Esophagus muscularis mucosa (tissue), 4 donors: ENCODE measurements at places on chromosomes 1 and 21. TPM values are rescaled to one million over a fixed set of nuclear protein-coding genes. Genes with fewer than 3 reads are reported as not detected.

GRCh38 chr21:33189824-33190223, 39.9 kb upstream of the IFNAR2 start:
- H3K27me3 ChIP-seq, result peaks cover 15% of the 10 kb centered on the region
- H3K27ac ChIP-seq, result no peak overlapping the region
- H3K4me3 ChIP-seq, result no peak overlapping the region
- no peak for DNase-seq
- H3K36me3 ChIP-seq, result no peaks in the 10 kb centered on the region
- peaks cover 3% of the 10 kb centered on the region for H3K4me1 ChIP-seq

- peaks cover 89% of the 10 kb centered on the region for H3K36me3 ChIP-seq
- peaks cover 27% of the 10 kb centered on the region for H3K4me1 ChIP-seq
- DNase-seq, result no peak
- no peaks in the 10 kb centered on the region for H3K27me3 ChIP-seq
These were observed 58.5 kb upstream of the LAX1 start for GRCh38 chr1:203706444-203706843.

- no peaks in the 10 kb centered on the region for H3K27me3 ChIP-seq
- no peak overlapping the region for H3K27ac ChIP-seq
These were observed 14.7 kb upstream of the GUCA2A start for GRCh38 chr1:42179275-42179674.

DNA sequence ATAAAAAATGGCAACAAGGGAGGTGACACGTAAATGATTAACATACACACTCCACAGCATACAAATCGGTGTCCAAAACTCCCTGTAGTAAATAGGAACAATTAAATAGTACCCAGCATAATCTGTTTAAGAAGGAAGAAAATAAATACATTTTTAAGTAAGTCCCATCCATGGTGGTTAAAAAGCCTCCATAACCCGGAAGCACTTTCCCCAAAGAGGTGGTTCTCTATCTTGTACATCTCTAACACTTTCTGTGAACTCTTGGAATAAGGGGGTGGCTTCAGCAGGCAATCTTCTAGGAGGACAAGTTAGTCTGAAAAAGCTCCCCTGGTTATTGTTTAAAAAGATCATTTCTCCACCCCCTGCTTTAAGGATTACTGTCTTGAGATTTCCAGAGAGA, 76.9 kb downstream of the PTPN14 start:
- peaks cover 18% of the 10 kb centered on the region for H3K4me1 ChIP-seq
- H3K27ac ChIP-seq, result no peak overlapping the region
- H3K27me3 ChIP-seq, result no peaks in the 10 kb centered on the region
- H3K36me3 ChIP-seq, result no peaks in the 10 kb centered on the region
- no peak for DNase-seq
- H3K4me3 ChIP-seq, result no peak overlapping the region

- H3K4me1 ChIP-seq, result no peaks in the 10 kb centered on the region
- DNase-seq, result no peak
- no peak overlapping the region for H3K27ac ChIP-seq
- H3K27me3 ChIP-seq, result no peaks in the 10 kb centered on the region
- no peak overlapping the region for H3K4me3 ChIP-seq
These were observed 101.9 kb upstream of the TNR start for GRCh38 chr1:175845338-175845737.

- DNase-seq, result no peak
- no peak overlapping the region for H3K4me3 ChIP-seq
- no peak overlapping the region for H3K27ac ChIP-seq
These were observed 2.8 kb downstream of the CLDN19 start for GRCh38 chr1:42737257-42737656.

DNA sequence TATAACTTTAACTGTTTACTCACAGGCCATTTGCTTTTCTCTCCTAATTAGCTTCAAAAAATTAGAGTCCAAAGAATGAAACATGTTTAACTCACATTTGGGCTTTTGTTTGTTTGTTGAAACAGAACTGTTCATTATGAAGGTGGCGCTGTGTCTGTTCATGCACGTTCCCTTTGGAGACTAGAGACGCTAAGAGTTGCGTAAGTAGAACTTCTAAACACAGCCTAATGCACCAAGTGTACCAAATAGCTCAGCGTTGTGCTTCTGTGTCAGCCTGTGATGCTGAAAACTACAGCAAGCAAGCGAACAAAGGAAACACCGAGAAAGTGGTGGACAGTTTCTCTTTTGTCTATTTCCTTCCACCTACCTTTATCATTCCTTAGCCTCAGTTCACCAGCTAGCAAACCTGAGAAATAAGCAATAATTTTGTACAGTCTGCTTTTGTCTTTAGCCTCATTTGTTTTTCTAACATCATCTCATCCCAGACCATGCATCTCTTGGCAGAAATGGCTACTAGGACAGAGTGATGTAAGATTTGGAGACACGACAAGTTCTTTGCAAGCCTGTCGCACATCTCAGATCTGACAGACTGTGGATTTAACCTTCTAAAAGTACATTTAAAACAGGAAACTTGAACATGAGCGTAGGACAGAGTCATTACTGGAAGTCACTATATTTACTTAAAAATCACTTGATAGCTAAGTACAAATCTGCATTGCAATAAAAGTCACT, 375.1 kb downstream of the RYR2 start:
- H3K27me3 ChIP-seq, result no peaks in the 10 kb centered on the region
- H3K27ac ChIP-seq, result no peak overlapping the region
- H3K4me3 ChIP-seq, result no peak overlapping the region
- no peaks in the 10 kb centered on the region for H3K36me3 ChIP-seq
- no peak for DNase-seq

DNA sequence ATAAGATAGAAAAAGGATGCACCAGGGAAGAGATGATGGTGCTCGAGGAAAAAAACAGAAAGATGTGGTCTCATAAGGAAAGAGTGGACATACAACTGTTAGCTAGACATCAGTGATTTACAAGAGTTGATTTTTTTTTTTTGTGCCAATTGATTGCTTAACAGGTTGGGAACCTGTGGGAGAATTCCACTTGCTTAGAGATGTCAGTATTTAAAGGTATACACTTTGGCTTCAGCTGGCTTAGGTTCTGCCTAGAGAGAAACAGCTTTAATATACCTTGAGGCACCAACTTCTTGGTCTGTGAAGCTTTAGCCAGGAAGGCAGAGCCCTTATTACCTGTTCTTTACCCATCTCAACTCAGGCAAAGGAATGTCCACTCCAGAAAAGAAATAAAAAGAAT, 303.8 kb downstream of the PAPPA2 start:
- no peak overlapping the region for H3K4me3 ChIP-seq
- H3K27me3 ChIP-seq, result no peaks in the 10 kb centered on the region
- no peaks in the 10 kb centered on the region for H3K4me1 ChIP-seq
- no peaks in the 10 kb centered on the region for H3K36me3 ChIP-seq

SLAMF7 gene
- total RNA-seq, result 0.06 TPM

- no peaks in the 10 kb centered on the region for H3K4me1 ChIP-seq
- no peak within 1 kb of the TSS for H3K4me3 ChIP-seq
- no peaks in the 10 kb centered on the region for H3K36me3 ChIP-seq
- H3K27me3 ChIP-seq, result no peaks in the 10 kb centered on the region
These were observed at the start of gene KRTAP21-3 for GRCh38 chr21:30718239-30718909. Gene KRTAP21-3 (minus strand): TSS chr21:30718777. CDS start chr21:30718759, 18 bp downstream.

CASQ1 gene
- total RNA-seq, result 4.6 TPM

NPL gene
- total RNA-seq, result 6.6 TPM
